Stimulated activated naive CD4-positive, alpha-beta T cell treated with Interleukin-2 at 50 U/mL for 16 hours (primary cell): ENCODE measurements at places on chromosomes 5 and 9.

DNA sequence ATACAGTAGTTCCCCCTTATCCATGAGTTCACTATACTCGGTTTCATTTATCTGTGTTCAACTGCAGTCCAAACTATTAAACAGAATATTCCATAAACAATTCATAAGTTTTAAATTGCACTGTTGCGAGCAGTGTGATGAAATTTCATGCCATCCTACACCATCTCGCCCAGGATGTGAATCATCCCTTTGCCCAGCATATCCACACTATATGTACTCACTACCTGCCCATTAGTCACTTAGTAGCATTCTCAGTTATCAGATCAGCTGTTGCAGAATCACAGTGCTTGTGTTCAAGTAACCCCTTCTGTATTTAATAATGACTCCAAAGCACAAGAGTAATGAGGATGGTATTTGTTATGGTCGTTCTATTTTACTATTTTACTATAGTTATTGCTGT lies 51.5 kb downstream of the SHOC1 start:
- peak; percentile 1 for DNase-seq

DNA sequence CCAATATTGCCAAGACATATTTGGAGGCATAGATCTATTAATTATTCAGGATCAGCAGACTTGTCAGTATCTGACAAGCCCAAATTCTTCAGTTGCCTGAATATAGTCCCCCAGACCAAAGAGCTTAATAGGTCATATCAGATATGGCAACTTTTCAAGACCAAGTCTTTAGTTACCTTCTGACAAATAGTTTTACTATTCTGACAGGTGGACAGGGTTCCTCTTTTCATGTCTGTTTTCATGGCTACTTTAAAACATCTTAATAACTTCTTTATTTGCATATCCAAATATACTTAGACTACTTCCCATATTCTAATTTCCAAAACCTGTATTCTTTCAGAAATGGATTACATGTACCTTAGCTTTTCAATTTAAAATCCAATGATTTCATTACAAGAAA lies 65.4 kb downstream of the AUH start:
- no peak for DNase-seq

DNA sequence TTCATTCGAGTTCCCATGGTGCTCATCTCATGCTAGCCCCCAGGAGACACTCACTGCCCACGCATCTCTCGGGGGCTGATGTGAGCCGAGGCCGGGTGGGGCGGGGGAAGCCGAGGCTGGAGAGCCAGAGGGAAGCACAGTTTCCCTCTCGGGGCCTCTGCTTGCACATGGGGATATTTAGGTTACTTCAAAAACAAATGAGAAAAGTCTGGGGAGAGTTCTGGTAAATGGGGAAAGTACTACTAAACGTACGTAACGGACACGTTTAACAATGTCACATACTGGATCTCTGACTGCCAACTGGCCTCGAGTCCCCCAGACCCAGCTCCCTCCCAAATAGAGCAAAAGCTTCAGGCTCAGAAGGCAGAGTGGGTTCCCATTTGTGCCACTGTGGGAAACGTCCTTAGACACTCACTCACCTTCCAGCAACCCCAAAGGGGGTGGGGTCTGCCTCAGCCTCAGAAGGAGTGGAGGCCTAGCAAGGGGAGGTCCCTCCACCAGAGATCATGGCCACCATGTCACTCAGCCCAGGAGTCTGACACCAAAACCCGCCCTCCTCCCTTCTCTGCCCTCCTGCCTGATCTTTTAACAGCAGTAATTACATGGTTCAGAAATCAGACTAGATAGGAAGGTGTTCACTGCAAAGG lies 33.8 kb upstream of the NTNG2 start:
- no peak for DNase-seq

GRCh38 chr5:58255970-58256369 lies 203.9 kb downstream of the PLK2 start:
- no peak for DNase-seq

GRCh38 chr5:156363861-156364260 lies 36.9 kb downstream of the SGCD start:
- no peak for DNase-seq

DNA sequence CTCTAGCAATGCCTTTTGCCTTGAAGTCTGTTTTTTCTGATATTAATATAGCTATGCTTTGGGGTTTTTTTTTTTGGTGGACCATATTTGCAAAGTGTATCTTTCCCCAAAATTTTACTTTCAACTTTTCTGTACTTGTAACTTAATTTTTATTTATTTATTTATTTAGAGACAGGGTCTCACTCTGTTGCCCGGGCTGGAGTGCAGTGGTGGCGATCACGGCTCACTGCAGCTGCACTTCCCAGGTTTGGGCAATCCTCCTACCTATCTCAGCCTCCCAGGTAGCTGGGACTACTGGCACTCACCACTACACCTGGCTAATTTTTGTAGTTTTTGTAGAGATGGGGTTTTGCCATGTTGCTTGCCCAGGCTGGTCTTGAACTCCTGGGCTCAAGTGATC lies 20.8 kb downstream of the PRRT1B start:
- DNase-seq: no peak

DNA sequence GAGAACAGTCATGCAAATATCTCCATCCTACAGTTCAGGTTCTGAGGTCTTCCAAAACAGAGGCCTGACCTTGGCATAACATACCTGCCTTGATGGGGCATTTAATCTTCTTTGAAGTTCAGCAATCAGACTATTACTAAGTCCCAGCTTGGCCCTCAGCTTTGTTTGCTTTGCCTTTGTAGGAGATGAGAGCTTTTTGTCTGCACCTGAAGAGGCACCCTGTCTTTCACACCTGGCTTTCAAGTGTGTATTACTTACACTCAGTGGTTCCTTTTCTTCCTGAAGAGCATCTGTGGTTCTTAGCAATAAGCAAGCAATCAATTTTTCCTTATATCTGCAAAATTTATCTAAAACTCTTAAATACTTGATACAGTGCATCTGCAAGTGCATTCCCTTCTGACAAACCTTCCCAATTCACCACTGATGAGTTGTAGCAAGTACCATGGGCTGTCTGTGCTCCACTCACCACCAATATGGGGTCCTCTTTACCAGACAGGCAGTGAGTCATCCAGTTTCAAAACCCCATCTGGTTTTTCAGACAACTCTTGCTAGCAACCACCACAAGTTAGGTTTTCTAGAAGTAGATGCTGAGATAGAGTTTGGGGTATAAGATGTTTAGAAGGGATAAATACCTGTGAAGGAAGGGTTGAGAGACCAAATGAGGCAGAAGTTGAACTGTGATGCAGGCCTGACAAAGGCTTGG lies 100.2 kb downstream of the HINT1 start:
- no peak for DNase-seq

- no peak for DNase-seq
Measured at GRCh38 chr5:179243333-179243732, 101.9 kb downstream of the ADAMTS2 start.

DNA sequence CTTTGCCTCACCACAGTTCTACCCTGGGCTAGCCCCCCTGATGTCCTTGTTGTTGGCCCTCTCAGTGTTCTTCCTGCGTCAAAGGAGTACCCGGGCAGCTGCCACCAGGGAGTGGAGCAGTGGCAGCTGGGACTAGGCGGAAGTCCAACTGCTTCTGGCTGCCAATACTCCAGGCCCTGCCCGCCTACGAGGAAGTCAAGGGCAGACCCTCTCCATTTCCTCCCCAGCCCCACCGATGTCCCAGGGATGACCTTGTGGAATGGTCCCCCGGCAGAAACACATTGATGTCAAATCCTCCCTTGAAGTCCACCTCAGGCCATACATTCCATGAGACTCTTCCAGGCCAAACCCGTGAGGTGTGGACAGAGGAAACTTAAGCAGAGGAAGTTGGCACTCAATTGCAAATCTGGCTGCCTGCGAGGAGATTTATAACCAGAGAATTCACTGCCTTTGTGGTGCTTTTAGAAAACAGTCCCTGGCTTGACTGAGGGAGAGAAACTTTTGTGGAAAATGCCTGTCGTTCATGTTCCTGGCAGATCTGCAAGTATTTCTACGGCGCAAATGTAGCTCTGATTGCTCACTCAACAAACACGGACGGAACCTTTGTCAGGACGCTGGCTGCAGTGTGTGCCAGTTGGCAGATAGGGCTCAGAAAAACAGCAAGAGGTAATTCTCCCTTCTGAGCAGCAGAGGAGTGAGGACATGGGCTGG lies 339.7 kb downstream of the RAB3C start:
- no peak for DNase-seq

GRCh38 chr9:94128580-94128979 lies 44.3 kb downstream of the PTPDC1 start:
- no peak for DNase-seq

GRCh38 chr5:179679014-179679674 lies 1.7 kb downstream of the CBY3 start:
- DNase-seq: peak; percentile 62

DNA sequence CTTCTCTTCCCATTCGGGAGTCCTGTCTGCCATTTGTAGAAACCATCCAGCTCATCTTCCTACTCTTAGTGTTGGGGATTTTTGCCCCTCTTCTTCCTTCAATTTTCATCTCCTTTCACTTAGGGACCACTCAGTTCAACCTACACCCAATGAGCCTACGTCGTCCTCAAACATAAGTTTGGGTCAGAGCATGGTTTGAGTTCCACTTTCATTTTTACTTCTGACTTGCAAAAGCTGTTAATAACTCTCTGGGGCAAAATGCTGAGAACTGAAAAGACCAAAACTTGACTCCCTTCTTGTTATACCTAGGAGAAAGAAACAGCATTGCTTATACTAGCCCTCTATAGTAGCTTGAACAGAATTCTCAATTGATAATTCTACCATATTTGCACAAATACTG lies 381.5 kb upstream of the MPDZ start:
- DNase-seq: no peak

- no peak for DNase-seq
Measured at GRCh38 chr9:114619191-114619761, 8.2 kb downstream of the TMEM268 start.

DNA sequence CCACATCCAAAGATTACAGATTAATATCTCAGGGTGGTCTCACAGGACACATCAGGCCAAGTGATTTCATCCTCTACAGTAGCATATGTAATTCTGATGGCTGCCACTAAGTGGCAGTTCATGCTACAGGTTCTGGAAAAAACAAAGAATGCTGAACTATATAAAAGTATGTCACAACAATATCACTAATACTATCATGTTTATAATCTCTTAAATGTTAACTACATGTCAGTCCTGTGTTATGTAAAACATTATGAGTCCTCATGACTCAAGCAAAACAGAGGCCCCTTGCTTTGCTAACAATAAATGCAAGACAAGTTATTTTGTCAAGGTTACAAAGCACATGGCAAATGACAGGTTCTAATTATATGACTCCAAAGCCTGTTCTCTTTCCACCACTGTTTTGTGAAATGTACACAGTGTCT lies 233.2 kb downstream of the FBXL17 start:
- no peak for DNase-seq

DNA sequence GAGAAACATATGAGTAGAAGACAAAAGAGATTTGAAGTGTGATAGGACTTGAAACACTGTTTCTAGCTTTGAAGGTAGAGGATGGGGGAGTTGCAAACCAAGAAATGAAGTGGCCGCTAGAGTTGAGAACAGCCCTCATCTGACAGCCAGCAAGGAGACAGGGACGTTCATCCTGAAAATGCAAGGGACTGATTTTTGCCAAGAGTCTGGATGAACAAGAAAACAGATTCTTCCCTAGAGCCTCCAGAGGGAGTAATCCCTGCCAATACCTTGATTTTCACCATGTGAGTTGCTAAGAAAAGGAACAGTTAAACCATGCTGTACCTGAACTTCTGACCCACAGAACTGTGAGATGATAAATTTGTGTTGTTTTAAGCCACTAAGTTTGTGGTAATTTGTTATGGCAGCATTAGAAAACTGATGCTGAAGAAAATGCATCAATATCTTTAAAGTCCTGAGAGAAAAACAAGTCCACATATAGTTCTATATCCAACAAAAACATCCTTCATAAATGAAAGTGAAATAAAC lies 154.0 kb upstream of the ADAMTSL1 start:
- DNase-seq: no peak

DNA sequence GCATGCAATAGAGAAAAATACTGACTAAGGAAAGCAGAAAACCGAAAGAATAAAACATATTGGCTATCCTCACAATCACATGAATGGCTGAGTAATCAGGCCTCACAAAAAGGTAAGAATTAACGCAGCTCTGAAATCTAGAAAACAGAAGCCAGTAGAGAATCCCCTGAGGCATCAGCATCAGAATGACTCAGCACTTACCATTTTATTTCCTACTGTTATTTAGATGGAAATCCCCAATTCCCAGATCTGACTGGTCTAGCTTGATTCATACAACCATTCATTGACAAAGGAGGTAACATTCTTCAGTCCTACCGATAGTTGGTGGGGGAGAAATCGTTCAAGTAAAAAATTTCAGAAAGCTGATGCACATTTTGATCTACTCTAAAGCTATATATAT lies 1408.4 kb upstream of the WWC1 start:
- no peak for DNase-seq

DNA sequence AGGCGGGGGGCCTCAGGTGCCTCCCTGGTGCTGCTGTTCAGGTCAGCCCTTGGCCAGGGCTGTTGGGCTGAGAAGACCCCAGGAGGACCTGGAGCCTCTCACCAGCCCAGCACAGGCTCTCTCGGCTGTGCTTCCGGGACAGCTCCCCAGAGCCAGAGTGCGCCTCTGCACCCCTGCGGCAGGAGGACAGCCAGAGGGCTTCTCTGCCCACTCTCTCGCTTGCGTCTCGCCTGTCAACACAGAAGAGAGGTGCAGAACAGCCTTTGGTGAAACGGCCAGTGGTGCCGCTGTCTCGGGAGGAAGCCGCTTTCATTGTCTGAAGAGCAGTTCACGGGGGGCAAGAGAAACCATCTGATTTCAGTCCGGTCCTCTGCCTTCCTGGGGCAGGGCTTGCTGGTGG lies 3.8 kb upstream of the NACC2 start:
- DNase-seq: no peak

DNA sequence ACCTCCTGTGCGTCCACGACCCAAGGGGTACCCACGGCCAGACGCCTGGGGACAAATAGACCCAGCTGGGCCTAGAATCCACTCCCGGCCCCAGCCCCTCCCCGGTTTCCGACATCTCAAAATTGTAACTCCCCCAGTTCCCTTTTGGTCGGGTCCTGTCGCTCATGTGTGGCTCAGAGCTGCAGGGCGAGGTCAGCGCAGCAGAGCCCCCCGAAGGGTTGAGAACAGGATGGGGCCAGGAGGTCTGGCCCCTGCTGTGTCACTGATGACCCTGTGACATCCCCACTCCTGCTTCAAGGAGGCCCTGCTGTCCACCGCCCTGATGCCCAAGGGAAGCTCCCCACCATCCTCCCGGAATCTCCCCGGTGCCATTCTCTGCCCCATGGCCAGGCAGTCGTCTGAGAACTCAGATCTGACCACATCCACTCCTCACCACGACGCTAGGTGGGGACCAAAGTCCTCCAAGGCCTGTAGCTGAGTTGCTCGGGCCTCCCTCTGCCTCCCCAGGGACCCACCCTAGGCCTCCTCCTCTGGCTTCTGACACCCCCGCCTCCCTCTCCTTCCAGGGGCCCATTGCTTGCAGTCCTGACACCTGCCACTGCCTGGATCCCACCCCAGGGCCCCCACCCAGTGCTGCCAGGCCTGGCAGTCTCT lies 3.9 kb downstream of the SLC9A3 start:
- DNase-seq: no peak

- peak; percentile 61 for DNase-seq
Measured at GRCh38 chr9:137241490-137242268, 592 bp downstream of the TUBB4B start.
